Pericardium fibroblast (primary cell): ENCODE measurements at places on chromosomes 7 and 10. TPM values are rescaled to one million over a fixed set of nuclear protein-coding genes. Genes with fewer than 3 reads are reported as not detected.

The ADRB1 gene
- total RNA-seq = not detected in 2 replicates

The SSMEM1 gene
- total RNA-seq = not detected in 2 replicates

The PANK1 gene
- total RNA-seq = 4.4 and 10.6 TPM in 2 replicates

The NUTM2E gene
- 0.47 TPM in 1 of 2 replicates, not detected in the other for total RNA-seq

The FBXL13 gene
- 0.93 and 3.0 TPM in 2 replicates for total RNA-seq

The CCDC201 gene
- total RNA-seq = not detected in 2 replicates

The OPN4 gene
- not detected in 2 replicates for total RNA-seq

The FBXO24 gene
- 0.12 TPM in 1 of 2 replicates, not detected in the other for total RNA-seq

The NPC1L1 gene
- total RNA-seq = not detected in 2 replicates

The ABCA13 gene
- not detected in 2 replicates for total RNA-seq

The DIP2C gene
- 10.2 and 12.3 TPM in 2 replicates for total RNA-seq

The AKR1C4 gene
- total RNA-seq = not detected in 2 replicates

The MEST gene
- total RNA-seq = 390 and 450 TPM in 2 replicates

The GBF1 gene
- total RNA-seq = 36.1 and 43.4 TPM in 2 replicates

The HOXA6 gene
- total RNA-seq = 0.26 and 0.35 TPM in 2 replicates

The COX19 gene
- 5.3 and 5.4 TPM in 2 replicates for total RNA-seq

The CYP2C19 gene
- total RNA-seq = not detected in 2 replicates

The SEC31B gene
- 2.0 and 4.1 TPM in 2 replicates for total RNA-seq

The ANK3 gene
- 13.8 and 40.6 TPM in 2 replicates for total RNA-seq

The ZNF365 gene
- total RNA-seq = under 0.01 and 0.12 TPM in 2 replicates

The WIPF3 gene
- total RNA-seq = 0.17 TPM in 1 of 2 replicates, not detected in the other

The ITGB8 gene
- total RNA-seq = 6.0 and 16.3 TPM in 2 replicates

The CYP3A4 gene
- total RNA-seq = not detected in 2 replicates

The KEL gene
- total RNA-seq = not detected in 2 replicates

The ZNF853 gene
- total RNA-seq = 2.9 and 3.3 TPM in 2 replicates

The OR2A42 gene
- total RNA-seq = not detected in 2 replicates

The AKAP9 gene
- 22.3 and 25.7 TPM in 2 replicates for total RNA-seq

The AKR1C8 gene
- not detected in 2 replicates for total RNA-seq

The BICC1 gene
- 38.8 and 99.4 TPM in 2 replicates for total RNA-seq

The CADPS2 gene
- 14.2 and 41.6 TPM in 2 replicates for total RNA-seq

The CYP2C9 gene
- not detected in 2 replicates for total RNA-seq

The SLC26A5 gene
- not detected in 2 replicates for total RNA-seq

The GIGYF1 gene
- total RNA-seq = 13.8 and 18.6 TPM in 2 replicates

The TMEM178B gene
- total RNA-seq = under 0.01 TPM in 2 replicates

The UPP1 gene
- 18.2 and 23.7 TPM in 2 replicates for total RNA-seq

The RBP3 gene
- not detected in 2 replicates for total RNA-seq

The OR2A12 gene
- not detected in 2 replicates for total RNA-seq

The IGF2BP3 gene
- total RNA-seq = 23.1 and 34.3 TPM in 2 replicates

The BTBD16 gene
- total RNA-seq = not detected in 2 replicates

The SYCE1 gene
- 1.5 TPM in 1 of 2 replicates, not detected in the other for total RNA-seq

The TMEM270 gene
- not detected in 2 replicates for total RNA-seq

The KAT6B gene
- total RNA-seq = 8.8 and 10.6 TPM in 2 replicates

The IQUB gene
- under 0.01 and 0.94 TPM in 2 replicates for total RNA-seq

The COL13A1 gene
- total RNA-seq = 3.3 and 4.9 TPM in 2 replicates

The PAPOLB gene
- 0.12 TPM in 1 of 2 replicates, not detected in the other for total RNA-seq

The SND1 gene
- 198 and 245 TPM in 2 replicates for total RNA-seq

The GNGT1 gene
- total RNA-seq = not detected in 2 replicates

The TMEM273 gene
- not detected in 2 replicates for total RNA-seq

The ANKRD22 gene
- total RNA-seq = not detected in 2 replicates

The SPAM1 gene
- not detected in 2 replicates for total RNA-seq

The LMOD2 gene
- under 0.01 TPM in 1 of 2 replicates, not detected in the other for total RNA-seq

The CNPY4 gene
- total RNA-seq = 25.0 and 28.7 TPM in 2 replicates

The CALML5 gene
- not detected in 2 replicates for total RNA-seq

The SAP25 gene
- total RNA-seq = 0.93 and 2.4 TPM in 2 replicates

The SPOCK2 gene
- under 0.01 and 0.26 TPM in 2 replicates for total RNA-seq

The GPR26 gene
- not detected in 2 replicates for total RNA-seq

The PON1 gene
- total RNA-seq = not detected in 2 replicates
